ENCODE measurements at places on chromosomes 4 and X.

GRCh38 chr4:46254788-46255187 is 130.9 kb upstream of the GABRG1 start:
- no peak for ATAC-seq

DNA sequence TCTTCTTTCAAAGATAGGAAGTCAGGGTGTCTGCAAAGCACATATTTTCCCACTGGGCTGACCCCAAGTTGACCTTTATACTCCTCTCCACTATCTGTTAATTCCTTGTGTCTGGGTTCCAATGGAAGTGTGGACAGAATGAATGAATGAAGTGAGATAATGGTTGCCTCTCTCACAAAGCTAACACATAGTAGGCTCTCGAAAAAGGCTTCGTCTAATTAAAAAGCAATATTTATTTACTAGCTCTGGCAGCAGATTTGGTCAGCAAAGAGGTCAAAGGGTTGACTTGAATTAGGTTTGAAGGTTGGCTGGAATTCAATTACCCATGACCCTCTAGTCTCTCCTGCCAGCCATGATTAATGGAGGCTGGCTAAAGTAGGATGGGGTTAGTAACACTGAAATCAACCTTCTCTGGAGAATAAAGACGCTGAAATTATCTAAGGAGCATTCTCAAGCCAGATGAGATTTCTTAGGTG is 280.3 kb upstream of the KLF3 start:
- ATAC-seq = no peak

DNA sequence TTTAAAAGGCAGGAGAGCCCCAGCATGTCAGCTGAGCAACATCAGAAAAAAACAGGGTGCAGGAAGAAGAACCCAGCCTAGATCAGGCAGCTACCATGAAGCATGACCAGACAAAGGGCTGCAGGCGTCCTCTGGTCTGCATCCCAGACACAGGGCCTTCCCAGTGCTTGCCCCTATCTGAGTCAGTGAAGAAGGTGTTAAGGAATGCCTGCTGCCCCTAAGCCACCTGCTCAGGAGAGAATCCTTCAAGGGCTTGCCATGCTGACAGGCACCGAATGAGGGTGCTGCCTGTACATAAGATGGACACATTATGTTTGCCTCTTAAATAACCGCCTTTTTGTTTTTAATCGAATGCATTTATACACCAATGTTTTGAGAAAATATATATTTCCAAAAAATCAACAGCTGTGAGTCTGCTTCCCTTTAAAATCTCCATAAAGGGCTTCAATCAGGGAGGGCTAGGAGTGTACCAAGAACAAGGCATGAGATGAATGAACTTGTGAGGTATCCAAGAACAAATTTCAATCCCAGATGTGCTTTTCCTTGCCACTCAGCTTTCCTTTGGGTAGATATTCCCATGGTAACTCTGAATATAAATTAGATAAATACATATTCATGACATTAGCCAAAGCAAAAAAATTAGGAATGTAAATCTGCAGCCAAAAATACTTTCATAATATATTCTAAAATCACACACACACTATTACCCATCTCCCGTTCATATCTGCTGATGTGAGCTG is 85.1 kb downstream of the SLC9A7 start:
- no peak for ATAC-seq

GRCh38 chr4:121936101-121936500 is 15.8 kb downstream of the TRPC3 start:
- no peak for ATAC-seq

DNA sequence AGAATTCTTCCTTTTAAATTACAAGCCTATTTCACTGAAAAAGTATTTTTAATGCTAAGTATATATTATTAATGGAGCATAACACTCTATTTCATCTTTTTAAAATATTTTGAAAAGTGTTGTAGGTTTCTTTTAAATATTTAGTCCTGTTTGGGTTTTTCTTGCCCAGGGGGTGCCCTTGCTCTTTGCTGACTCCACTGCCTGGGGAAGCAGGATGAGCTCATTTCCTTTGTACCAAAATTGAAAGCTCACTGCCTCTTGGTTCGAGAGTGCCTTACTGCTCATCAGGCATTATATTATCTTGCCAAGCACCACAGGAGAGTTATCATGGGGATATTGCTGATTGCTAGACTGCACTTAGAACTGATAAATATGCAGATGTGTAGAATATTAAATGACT is 819.2 kb downstream of the PCDH18 start:
- no peak for ATAC-seq

DNA sequence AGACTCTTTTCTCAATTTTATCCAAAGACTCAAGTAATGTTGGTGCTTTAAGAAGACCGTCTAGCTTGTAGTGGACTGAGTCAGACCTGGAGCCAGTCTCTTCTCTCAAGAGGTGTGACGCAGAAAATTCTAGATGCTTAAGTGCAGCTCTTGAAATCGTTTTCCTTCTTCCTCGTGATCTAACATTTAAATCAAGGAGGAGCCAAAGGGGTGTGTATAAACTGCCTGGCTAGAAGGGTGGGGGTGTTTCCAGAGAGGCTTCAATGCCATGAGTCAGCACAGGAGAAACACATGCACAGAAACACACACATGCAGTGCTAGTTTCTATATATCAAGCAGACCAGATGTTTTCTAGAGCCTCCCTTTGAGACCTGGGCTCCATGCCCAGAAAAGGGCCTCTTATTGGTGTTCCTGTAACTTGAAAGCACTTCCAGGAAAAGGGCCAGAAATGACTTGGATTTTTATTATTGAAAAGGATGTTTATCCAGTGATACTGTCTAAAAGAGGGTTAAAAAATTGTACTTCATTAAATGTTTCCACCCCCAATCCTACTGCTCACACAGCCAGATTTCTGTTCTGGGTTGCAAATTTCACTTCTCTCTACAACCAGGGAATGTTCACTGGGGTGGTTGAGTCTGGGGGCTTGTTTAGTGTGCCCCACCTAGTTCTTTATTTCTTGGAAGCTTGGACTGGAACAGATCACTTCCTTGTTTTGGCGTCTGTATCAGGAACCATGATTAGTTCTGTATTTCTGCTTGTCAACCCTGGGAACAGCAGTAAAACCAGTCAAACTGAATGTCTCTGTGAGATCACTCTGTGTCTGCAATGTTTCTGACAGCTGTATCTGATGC is at the start of gene CLIC2:
Gene CLIC2, minus strand, starts transcription at position 129 of the 851 bp plus-strand sequence. CDS start 187 bp downstream, outside the sequence.
- peak; percentile 40 for ATAC-seq

Data from activated T-helper 17 cell treated with anti-CD3 and anti-CD28 coated beads, Interleukin-2, amount 50 U/mL, for 72 hours (primary cell).